ENCODE measurements at places on chromosomes 5 and 9.

DNA sequence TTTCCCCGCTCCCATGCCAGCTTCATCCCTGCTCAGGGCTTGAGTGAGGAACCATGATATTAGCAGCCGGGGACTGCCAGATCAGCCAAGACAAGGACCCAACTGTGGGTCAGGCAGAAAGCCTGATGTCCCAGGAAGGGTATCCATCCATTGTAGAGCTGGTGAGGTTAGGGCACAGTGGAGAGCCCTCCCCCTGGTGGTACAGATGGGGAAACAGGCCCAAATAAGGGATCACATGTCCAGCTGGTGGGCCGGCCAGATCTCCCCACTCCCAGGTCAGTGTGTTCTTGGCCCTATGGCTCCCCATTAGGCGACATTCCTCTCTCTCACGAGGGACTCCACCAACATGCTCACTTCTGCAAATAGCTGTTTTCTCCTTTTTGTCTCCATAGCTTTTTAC lies 9.0 kb downstream of the CDX1 start:
- no peak for DNase-seq

DNA sequence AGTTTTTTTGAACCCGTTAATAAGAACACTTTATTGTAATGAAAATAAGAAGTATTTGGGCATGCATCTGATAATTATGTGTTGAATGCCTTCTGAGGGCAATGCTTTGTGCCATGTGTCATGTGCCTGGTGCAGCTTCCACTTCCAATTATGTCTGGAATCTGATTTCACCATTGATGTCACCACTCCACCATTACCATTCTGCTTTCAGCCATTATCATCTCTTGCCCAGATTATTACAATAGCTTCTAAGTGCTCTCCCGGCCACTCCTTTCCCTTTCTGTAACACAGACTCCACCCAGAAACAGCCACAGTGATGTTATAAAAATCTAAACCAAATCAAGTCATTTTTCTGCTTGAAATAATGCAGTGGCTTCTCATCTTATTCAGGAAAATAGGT lies 171.7 kb downstream of the C9orf152 start:
- no peak for DNase-seq

DNA sequence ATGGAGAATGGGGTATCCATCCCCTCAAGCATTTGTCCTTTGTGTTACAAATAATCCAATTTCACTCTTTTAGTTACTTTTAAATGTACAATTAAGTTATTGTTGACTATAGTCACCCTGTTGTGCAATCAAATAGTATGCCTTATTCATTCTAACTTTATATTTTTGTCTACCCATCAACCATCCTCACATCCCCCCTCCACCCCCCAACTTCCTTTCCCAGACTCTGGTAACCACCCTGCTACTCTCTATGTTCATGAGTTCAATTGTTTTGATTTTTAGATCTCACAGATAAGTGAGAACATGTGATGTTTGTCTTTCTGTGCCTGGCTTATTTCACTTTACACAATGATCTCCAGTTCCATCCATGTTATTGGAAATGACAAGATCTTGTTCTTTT lies 15.4 kb upstream of the RANBP17 start:
- no peak for DNase-seq

DNA sequence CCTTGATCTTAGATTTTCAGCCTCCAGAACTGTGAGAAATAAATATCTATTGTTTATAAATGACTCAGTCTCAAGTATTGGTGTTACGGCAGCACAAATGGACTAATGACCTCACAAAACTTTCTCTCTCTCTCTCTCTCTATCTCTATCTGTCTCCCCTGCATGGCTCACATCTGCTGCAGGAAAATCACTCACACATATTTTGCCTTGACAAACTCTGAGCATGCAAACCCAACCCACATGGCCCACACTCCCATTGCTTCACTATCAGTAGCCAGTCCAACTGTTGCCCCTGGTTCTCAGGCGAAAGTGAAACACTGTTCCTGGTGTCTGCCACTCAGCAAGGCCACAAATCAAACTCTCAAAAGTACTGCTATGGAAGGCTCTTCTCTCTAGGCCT lies 66.4 kb upstream of the PIK3R1 start:
- DNase-seq, result no peak

GRCh38 chr5:10637944-10638343 lies 74.1 kb downstream of the ANKRD33B start:
- DNase-seq, result no peak

DNA sequence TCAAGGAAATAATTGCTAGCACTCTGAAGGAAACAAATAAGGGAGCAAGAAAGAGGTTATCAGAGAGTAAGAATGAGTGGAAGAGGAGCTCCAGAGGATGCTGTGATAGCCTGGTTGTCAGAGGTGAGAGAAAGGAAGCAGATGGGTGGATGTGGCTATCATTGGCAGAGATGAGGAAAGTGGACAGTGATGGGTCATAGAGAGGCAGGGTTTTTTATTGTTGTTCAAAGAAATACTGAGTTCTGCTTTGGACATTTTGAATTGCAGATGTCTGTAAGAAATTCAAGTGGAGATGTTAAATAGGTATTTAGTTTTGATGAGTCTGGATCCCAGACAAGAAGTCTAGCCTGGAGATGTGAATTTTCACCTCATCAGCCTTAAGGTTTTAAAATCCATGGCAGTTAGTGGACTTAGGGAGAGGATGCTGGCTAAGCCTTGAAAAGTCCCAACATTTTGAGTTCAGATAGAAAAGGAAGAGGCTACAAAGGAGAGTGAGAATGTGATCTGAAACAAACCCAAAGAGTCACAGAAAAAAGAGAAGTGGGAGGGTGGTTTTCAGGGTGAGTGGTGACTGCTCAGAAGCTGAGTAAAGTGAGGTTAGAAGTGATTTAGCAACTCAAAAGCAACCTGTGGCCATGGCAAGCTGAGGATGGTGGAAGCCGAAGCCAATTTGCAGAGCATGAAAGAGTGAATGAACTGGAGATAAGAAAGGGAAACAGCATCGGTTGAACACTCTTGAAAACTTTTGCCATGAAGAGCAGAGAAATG lies 50.4 kb downstream of the PPIC start:
- DNase-seq, result no peak

DNA sequence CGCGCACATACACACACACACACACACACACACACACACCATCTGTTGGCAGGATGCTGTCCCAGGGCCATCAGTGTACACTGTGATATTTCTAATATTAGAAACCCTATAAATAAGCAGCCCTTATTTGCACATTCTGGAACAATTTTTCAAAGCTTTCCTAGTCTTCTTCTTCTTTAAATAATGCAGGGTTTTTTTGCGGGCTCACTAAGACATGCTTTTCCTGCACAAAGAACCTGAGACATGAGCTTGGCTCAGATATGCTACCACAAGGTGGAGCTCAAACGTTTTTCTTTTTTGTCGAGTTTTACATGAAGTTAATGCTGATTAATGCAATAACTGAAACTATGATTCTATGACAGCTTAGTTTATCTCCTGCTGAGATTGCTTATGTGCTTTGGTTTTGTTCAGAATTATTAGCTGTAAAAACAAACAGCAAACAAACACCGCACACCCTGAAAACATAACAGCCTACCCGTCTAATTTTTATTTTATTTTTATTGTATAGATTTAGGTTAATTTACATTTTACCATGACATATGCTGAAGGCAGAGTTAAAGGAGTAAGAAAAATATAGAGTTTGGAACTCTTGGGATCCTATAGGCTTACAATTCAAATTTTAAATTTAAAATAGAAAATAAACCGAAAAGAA lies 95.8 kb downstream of the ALDH1A1 start:
- DNase-seq, result no peak

DNA sequence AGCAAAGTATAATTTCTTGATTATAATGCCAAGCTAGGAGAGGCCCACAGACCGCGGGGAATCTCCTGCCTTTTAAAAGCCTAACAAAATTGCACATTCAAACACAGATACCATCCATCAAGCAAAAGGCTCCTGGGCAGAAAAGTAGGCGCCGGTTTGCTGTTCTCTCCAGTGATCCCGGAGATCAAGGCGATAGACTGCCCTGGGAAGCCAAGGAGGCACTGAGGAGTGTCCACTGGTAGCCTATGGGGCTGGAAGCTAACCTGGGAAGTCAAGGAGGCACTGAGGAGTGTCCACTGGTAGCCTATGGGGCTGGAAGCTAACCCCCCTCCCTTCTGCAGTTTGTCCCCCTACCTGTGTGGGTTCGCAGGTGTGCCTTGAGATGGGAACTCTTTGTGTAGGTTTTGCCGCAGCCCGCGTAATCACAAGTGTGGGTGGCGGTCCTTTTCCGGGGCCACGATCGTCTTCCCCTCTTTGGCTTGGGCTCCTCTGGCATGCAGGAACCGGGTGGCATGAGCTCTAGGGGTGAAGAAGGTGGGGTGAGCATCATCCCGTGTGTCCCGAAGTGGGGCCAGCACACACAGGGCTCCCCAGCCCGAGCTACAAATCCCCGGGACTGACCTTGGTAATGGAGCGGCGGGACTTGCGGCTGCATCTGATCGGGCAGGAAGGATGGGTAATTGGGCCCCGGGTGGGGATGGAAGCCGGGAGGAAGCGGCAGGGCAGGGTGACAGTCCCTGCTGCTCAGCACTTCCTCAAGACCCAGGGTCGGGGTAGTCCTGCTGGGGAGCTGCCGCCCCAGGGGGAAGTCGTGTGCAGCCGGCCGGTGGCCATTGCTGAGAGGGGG lies 2.7 kb downstream of the KLF4 start:
- DNase-seq, result no peak
